ENCODE measurements at places on chromosomes 4 and X.
A peak's percentile ranks its signal among the peaks of the same experiment; 100 is the strongest.

DNA sequence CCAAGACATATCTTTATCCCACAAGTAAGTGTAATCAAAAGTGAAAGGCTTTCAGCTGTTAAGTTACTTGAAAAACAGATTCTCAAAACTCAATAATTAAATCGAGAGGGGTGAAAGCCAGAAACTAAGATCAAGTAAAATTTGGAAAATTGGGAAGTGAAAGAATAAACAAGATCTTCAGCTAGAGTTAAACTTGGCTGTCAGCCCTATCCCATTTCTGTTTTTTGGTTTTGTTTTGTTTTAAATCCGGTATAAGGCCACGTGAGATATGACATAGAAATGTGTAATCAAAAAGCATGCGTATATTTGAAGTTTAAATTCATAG, 856.8 kb downstream of the STIM2 start:
- DNase-seq = no peak

DNA sequence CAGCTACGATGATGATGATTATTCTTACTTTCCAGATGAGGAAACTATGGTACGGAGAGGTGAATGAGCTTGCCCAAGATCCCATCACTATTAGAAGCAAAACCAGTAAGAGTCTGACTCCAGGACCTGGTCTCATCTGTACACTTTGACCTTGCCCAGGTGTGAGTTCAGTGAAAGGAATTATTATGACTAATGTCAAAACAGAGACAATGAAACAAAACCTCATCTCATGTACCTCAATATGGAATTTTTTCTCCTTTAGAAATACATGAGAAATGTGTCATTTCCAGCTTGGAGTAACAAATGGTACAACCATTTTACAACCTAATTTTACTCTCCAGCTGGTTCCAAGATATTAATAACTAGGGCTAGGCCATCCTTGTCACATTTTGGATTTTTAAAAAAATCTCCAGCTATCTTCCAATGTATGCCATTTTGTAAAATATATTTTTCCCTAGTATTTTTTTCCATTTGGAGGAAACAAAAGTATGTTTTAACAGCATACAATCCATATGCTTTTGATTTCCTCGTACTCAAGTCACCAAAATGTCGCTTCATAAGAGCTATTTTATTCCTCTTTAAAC, 213.8 kb downstream of the PTTG2 start:
- no peak for DNase-seq

- no peak for DNase-seq
Measured at GRCh38 chr4:21555083-21555482, 393.5 kb downstream of the KCNIP4 start.

GRCh38 chr4:55021214-55021613, 104.2 kb downstream of the KDR start:
- DNase-seq = no peak

- no peak for DNase-seq
Measured at GRCh38 chr4:106677213-106677612, 308.6 kb upstream of the GIMD1 start.

DNA sequence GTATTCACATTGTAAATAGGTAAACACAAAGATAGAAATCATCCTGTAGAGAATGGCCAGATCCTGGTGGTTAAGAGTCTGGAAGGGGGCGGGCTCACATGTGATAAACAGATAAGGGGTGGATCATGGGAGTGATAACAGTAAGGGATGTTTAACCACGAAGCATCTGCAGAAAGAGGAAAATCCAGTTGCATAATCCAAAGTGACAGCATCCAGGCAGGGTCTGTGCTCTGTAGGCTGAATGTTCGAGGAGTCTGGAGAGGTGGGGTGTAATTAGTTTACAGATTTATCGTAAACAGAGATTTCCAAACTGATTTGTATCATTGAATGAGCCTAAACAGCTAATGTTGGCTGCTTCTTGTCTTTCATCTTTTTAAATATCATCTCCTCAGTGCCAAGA, 1009.8 kb upstream of the SLIT2 start:
- DNase-seq = no peak

GRCh38 chr4:182895791-182896292, 21.3 kb downstream of the DCTD start:
- no peak for DNase-seq

- no peak for DNase-seq
Measured at GRCh38 chr4:78145008-78145407, 87.9 kb downstream of the FRAS1 start.

DNA sequence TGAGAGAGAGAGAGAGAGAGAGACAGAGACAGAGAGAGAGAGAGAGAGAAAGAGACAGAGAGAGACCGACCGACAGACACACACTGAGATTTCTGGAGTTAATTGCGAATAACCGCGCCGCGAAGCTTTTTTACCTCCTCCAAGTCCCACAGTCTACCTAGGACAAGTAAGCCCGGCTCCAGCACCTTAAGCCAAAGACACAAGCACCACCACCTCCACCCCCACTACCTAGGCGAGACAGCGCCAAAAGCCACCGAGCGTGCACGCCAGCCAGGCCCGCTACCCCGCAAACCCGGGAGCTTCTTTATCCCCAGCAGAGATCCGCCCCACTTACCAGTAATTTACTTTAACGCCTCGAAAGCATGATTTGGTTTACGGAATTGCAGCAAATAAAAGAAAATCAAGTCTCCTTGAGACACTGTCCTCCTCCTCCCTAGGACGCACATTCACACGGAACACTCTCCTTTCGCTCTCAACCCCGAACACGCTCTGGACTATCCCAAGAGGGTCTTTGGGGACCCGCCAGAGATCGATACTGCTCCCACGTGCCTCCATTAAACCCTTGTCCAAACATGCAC, 649.6 kb upstream of the DIPK2B start:
- DNase-seq = no peak

DNA sequence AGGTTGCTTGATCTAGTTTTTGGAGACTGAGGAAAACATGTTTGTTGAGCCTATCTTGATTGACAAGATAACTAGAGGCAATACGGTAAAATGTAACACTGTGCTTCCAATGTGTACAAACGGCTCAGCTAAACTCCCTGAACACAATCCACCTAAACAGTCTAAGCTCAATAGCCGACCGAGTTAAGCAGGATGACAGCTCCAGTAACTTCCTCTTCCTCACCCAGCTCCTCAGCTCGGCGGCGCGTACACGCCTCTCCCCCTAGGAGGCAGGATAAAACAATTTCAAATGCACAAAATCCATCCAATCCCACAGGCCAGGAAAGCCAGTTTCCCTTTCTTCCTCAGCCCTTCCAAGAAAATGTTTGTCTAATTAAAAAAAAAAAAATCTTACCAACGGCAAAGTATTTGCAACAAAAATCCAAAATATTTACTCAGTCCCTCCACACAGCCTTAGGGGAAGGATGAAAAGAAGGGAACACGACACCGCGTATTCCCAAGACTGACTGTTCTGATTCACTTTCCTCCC, 1.0 kb downstream of the CNOT6L start:
- peak; percentile 9 for DNase-seq

DNA sequence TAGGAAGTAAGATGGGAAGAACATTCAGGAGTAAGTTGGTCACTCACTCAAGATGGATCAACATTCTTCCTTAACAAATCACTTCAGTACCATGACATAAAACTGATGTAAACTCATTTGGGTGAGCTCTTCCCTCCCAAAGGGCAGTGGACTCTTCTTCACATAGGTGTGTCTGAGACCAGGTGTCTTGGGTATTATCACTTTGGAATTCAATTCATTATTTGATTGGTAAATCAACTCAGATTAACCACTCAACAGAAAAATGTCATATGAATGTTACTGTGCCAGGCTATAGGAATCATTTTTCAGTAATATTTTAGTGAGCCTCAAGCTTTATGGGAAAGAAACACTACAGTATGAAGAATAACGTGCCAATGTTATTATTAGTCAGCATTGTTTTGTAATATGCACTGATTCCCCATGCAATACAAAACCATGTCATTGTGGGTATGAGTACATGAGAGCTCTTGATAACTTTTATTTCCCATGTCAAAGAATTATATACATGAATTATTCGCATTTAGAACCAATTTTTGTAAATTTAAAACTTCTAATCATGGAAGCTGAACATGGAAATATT, 58.6 kb upstream of the ETNPPL start:
- no peak for DNase-seq

GRCh38 chrX:18809641-18810040, 102.2 kb downstream of the PPEF1 start:
- DNase-seq = no peak

DNA sequence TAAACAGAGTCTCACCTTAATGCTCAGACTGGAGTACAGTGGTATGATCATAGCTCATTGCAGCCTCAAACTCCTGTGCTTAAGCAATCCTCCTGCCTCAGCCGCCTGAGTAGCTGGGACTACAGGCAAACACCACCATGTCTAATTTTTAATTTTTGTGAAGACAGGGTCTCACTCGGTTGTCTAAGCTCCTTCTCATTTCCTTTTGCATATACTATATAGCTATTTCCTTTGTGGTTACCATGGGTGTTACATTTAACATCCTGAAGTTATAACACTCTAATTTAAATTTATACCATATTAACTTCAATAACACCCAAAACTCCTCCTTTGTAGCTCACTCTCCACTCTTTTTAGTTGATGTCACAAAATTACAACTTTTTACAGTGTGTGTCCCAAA, 114.3 kb downstream of the DCK start:
- no peak for DNase-seq

- DNase-seq = no peak
Measured at GRCh38 chr4:138400543-138400942, 158.4 kb upstream of the SLC7A11 start.

- no peak for DNase-seq
Measured at GRCh38 chrX:20005883-20006282, 15.0 kb upstream of the BCLAF3 start.

GRCh38 chr4:54091637-54092404, 8.1 kb upstream of the GSX2 start:
- peak; percentile 18 for DNase-seq

DNA sequence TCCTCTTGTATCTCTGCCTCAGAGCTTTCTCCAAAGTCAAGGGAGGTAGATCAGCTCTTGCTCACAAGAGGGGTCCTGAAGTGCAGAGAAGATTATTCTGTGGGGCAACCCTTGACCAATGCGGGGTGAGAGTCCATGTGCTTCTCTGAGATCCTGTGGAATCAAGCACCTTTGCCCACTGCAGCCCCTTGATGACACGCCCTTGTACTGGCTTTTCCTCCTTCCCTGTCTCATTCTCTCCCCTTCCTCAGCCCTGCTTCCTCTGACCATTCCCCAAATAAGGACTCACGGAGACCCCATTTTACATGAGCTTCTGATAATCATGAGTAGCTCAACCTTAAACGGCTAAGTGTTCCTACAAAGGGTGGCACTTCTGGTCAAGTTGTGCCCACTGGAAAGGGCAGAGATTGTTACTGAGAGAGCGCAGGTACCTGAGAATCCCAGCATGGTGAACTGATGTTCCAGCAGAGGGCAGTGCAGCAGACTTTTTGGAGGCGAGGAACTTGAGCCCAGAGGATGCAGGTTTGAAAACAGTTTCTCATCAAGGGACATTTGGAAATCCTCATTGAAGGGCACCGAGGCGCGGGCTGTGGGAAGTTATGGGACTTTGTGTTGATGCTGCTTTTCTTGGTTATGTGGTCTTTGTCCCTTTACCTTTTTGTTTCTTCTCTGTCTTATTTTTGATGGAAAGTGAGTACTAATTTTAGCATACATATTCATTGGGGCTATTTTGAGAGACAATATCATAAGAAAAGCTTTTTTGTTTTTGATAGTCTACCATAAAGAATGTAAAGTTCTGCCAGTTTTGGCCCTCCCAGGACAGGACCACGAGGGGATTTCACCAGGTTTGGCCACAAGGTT, 201.3 kb downstream of the RBM46 start:
- DNase-seq = peak; percentile 7

DNA sequence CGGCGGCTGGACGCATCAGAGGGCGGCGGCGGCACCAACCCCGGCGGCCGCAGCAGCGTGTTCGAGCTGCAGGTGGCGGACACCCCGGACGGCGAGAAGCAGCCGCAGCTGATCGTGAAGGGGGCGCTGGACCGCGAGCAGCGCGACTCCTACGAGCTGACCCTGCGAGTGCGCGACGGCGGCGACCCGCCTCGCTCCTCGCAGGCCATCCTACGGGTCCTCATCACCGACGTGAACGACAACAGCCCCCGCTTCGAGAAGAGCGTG, 1.9 kb downstream of the PCDH7 start:
- DNase-seq = no peak

DNA sequence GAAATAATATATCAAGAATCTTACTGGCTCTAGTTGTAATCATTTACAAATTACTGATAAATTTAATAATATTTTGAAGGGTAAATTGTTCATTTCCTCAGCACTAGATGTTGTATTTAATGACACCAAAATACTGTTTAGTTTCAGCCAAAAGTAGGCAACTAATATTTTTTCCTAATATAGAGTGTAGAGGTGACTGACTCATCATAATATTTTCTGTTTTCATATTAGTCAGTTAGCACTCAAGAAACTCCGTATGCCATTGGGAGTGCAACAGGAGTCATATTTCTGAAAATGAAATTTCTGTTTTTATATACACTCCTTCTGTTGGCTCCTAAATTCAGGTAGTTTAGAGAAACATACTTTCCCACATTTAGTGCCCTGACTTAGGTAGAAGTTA, 36.6 kb upstream of the PTPN13 start:
- DNase-seq = no peak

DNA sequence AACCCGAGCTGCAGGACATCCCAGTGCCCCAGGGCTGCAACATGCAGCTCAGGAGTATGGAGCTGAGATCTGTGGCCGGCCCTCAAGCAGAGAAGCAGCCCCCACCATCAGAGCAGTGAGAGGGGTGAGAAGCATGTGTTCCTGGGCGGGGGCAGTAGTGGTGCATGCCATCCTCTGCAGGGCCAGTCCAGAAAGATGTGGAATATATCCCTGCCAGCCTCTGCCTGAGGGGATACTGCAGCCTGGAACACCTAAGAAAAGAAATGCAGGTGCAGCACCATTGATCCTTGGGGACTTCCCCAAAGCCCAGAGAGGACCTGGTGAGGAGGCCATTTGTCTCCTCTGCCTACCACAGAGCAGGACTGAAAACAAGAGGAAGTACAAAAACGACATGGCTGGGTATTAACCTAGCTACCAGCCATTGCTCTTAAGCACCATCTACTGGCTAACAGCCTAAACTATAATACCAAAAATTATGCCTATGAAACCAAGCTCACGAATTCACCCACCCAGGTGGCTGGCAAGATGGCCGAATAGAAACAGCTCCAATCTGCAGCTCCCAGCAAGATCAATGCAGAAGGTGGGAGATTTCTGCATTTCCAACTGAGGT, 158.8 kb downstream of the ADGRA3 start:
- no peak for DNase-seq

Data from hypothalamus (tissue), 51 donors.